ENCODE measurements at places on chromosomes 13 and 19. TPM values are rescaled to one million over a fixed set of nuclear protein-coding genes. Genes with fewer than 3 reads are reported as not detected.

Gene CACNA1A
- total RNA-seq, result 37.4 TPM

Gene PROZ
- not detected for total RNA-seq

GRCh38 chr13:39253774-39254173 lies 215.5 kb downstream of the NHLRC3 start:
- no peak for DNase-seq

DNA sequence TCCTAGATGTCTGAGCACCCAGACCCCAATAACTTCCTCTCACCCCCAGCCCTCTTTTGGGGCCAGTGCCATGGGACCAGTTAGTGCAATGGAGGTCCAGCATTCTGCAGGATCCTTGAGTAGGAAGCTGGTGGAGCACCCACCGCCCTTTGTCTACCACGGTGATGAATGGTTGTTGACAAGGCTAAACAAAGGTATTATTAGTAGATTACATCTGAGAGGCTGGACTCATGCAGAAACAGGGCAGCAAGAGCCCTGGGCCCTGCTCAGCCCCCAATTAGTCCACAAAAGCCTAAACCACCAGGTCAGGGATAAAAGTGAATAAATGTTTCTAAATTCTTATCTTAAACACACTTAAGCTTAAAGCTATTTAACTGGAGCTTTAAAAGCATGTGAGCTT lies 196.5 kb upstream of the TSHZ3 start:
- no peak for DNase-seq

GRCh38 chr19:33580026-33580644 lies 41.6 kb upstream of the CHST8 start:
- no peak for DNase-seq

Gene EVI5L
- 14.2 TPM for total RNA-seq

Gene PLIN5
- total RNA-seq, result 17.1 TPM

DNA sequence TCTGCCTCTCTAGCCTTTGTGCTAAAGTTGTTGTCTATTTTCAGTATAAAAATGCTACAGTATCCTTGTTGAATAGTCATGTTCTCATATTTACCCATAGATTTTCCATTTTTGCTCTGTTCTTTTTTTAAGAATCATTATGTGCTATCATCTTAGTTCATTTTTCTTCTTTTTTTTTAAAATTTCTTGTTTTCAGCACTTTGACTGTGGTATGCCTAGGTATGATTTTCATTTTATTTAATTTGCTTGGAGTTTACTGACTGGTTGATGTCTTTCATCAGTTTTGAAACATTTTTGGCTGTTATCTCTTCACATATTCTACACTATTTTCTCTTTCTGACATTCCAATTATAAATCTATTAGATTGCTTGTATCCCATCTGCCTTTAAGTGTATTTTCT lies 192.9 kb downstream of the PDS5B start:
- DNase-seq, result no peak

GRCh38 chr13:95559100-95559499 lies 6.6 kb downstream of the CLDN10 start:
- DNase-seq, result no peak

Gene ZIK1
- total RNA-seq, result 4.9 TPM

DNA sequence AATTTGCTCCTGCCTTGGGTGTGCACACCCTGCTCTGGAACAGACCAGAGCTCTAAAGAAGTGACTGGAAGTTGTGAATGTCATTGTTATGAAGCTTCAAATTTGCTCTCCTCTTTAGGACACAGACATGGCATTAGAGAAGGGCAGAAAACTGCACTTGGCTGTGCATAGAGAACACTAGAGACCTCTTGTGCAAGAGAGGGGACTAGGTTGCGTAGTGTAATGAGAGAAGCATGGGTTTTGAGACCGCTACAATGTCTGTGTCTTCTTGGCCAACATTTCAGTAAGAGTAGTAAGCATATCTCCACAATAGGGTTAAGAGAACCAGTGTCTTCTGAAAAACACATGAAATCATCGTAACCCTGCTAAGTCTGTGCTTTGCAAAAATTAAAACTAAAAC lies 423.3 kb downstream of the SPRY2 start:
- no peak for DNase-seq

Gene C1QTNF9
- total RNA-seq, result 2.4 TPM

Gene HIPK4
- 0.36 TPM for total RNA-seq

Gene PNMA8A
- total RNA-seq, result 9.3 TPM

Gene TMEM145
- not detected for total RNA-seq

Gene CCDC9
- 42.4 TPM for total RNA-seq

Gene KLHL1
- total RNA-seq, result not detected

Gene ERICH6B
- not detected for total RNA-seq
